T-cell (primary cell): ENCODE measurements at places on chromosomes 16 and 17.

DNA sequence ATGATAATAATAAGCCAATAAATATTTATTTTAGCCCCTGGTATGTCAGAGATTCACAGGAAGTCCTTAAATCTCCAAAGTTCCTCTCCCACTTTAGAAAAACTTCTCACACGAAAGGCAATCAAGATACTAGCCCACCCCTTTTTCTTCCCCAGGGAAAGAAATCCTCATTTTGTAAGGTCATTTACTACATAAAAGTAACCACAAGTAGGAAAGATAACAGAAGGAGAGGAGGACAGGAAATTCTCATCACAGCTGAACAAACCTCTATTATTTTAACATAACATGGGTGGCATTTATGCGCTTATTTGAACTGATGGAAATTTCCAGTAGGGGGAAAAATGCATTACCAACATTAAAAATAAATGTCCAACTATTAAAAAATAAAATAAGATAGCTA is 3.4 kb downstream of the FAM222B start:
- no peak for DNase-seq

GRCh38 chr17:68710035-68710780 is 109.0 kb upstream of the FAM20A start:
- DNase-seq = no peak

- no peak for DNase-seq
Measured at GRCh38 chr16:73161977-73162376, 114.0 kb upstream of the ZFHX3 start.

GRCh38 chr17:33888455-33888854 is 366.6 kb upstream of the CCL2 start:
- DNase-seq = no peak

GRCh38 chr17:64095144-64095882 is 34.6 kb downstream of the ERN1 start:
- no peak for DNase-seq

GRCh38 chr17:74757931-74758847 is 9.8 kb downstream of the NHERF1 start:
- DNase-seq = no peak

DNA sequence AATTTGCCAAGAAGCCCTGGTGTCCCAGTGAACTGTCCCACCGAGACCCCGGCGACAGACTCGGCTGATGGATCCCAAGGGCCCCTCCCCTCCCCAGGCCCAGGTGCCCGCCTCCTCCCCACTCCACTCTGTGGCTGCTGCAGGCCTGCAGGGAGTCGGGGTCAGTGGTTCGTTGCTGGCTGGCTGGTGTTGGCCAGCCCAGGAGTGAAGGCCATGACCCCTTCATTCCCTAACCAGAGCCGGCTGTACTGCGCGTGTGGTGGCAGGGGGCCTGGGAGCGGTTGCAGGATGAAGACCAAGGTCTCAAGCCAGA is 9.2 kb upstream of the TBX2 start:
- no peak for DNase-seq

DNA sequence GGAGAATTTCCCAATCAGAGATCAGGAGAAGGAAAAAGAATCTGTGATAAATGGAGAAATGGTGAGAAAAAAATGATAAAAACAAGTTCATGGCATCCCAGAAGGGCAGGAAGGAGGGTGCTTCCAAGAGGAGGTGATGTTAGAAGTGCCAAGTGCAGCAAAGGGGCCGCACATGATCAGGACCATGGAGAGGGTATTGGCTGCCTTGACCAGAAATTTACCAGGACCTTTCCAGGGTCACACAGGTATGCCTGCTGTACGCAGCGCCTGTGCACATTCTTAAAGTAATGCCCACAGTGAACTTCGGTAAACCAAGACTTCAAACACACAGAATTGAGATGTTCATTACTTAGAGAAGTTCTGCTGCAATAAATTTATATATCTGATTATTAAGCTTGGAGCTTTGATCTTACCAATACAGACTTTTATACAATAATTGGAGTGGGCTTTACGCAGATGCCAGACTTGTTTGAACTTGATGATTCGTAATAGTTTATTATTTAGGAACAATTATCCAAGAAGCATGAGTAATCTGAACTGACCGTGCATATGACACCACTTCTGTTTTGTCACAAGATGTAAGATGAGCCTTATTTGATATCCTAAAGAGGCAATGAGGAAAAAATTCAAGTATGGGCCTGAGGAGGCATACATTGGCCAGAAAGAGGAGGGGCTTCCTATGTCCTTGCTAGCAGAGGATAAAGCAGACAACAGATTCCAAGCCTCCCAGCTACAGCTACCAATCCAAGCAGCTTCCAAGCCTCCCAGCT is 2.2 kb upstream of the KRT33A start:
- no peak for DNase-seq

- DNase-seq = no peak
Measured at GRCh38 chr17:1087381-1088241, 90.7 kb downstream of the TIMM22 start.

DNA sequence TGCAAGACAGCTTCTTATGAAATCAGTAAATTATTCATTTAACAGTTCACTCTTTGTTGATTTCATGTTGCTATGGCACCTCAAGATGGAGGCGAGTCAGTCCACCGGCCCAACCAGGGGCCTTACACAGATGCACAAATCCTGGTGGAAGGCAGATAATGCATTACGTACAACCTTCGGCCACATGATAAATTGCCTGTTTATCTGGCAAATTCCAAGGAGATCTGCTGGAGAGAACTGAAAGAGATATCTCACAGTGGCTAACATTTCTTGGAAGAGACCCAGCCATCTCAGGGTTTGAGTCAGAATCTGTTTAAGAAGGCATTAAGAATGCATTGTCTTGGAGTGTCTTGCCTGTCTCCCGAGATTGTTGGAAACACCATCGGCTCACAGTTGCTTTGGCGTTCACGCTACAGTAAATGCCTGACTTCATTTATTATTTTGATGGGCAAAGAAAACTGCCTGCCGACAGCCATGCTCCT is 225.6 kb downstream of the MSI2 start:
- DNase-seq = no peak

- no peak for DNase-seq
Measured at GRCh38 chr17:64707050-64707591, 45.0 kb upstream of the SMURF2 start.

DNA sequence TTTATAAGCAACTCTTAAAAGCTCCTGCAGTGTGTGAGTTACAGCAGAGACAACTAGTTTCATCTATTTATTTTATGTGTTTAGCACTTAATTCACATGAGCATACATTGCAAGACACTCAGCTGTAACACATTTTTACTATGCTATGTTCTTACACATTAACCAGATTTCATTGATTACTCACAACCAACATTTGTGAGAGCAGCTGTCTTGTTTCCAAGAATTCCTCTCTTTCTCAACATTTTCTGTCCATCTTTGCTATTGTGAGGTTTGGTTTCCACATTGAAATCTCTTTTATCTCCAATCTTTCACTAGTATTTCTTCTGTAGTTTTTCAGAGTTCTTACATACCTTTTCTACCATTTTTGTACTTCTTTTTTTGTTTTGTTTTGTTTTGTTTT is 51.2 kb downstream of the COPRS start:
- no peak for DNase-seq

GRCh38 chr17:75181608-75182318 is 996 bp downstream of the SUMO2 start:
- DNase-seq = peak; percentile 20

- DNase-seq = no peak
Measured at GRCh38 chr17:48571826-48572417, 6.2 kb downstream of the HOXB4 start.

DNA sequence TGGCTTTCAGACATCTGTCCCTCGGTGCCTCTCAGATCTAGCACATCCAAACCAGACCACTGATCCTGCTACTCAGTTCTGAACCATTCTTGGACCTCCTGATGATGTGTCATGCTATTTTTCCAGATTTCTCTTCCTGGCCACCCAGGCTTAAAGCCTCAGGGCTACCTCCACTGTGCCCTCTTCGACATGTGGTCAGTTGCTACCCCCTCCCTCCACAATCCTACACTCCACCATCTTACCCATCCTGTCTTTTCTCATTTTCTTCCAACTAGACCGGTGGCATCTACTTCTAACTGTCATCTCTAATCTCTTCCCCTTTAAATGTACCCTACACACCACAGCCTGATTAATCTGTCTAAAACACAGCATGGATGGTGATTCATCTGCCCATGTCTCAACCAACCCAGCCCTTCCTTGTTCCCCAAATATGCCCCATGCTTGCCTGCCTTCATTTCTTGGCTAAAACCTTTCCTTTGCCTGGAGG is 478.6 kb downstream of the SLC39A11 start:
- DNase-seq = no peak

DNA sequence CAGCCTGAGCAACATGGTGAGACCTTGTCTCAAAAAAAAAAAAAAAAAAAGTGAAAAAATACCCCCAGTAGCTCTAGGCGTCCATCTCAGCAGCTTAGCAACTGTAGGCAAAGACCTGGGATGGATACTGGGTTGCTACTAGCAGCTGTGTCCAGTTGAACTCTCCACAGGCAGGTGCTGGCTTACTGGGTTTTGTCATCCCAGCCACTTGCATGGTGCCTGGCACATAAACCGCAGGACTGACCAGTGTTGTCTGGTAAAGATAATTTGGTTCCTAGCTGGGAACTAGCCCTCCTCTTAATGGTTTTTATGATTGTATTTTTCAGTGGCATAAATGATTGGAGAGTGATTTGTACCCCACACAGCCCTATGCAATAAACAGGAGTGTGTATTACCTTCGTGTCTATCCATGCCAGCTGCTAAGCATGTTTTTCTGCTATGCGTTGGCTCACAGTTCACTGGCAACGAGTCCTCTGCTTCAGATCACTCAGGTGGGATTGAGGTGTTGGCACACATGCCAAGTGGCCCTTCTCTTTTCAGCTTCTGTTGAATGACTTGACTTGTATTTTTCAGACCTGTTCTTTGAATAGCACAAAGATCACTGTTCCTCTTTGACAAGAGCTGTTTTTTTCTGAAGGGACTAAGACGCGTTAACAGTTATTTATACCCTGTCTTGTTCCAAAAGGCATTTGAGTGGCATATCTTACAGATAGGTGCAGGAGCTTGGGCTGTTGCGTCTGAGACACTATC is 352.9 kb downstream of the SNX29 start:
- DNase-seq = no peak

DNA sequence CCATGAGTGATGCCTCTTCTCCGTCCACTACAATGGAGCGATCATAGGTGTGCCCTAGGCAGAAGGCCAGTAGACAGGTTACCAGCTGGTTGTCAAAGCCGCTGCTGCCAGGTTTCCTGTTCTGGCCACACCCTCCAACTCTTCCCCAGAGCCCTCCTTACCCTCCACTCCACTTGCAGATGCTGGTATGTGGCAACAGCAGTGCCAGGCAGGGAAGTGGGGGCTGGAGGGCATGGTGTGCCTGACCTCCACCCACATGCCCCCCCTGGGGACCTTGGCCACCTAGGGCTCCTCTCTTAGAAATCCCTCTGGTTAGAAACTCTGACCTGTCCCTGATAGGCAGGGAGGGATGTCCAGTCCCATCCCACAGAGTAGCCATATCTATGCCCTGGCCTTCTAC is 1.5 kb downstream of the RRAD start:
- no peak for DNase-seq

DNA sequence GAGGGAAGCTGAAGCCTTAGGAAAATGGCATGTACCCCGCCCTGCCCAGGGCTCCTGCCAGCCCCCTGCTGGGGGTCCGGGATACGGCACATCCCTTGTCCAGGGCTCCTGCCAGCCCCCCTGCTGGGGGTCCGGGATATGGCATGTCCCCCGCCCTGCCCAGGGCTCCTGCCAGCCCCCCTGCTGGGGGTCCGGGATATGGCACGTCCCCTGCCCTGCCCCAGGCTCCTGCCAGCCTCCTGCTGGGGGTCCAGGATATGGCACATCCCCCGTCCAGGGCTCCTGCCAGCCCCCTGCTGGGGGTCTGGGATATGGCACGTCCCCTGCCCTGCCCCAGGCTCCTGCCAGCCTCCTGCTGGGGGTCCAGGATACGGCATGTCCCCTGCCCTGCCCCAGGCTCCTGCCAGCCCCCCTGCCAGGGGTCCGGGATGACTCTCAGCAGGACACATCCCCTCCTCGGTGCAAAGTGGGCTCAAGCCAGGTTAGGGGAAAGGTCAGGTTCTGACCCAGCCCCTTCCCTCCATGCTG is 43.2 kb downstream of the RPH3AL start:
- no peak for DNase-seq

DNA sequence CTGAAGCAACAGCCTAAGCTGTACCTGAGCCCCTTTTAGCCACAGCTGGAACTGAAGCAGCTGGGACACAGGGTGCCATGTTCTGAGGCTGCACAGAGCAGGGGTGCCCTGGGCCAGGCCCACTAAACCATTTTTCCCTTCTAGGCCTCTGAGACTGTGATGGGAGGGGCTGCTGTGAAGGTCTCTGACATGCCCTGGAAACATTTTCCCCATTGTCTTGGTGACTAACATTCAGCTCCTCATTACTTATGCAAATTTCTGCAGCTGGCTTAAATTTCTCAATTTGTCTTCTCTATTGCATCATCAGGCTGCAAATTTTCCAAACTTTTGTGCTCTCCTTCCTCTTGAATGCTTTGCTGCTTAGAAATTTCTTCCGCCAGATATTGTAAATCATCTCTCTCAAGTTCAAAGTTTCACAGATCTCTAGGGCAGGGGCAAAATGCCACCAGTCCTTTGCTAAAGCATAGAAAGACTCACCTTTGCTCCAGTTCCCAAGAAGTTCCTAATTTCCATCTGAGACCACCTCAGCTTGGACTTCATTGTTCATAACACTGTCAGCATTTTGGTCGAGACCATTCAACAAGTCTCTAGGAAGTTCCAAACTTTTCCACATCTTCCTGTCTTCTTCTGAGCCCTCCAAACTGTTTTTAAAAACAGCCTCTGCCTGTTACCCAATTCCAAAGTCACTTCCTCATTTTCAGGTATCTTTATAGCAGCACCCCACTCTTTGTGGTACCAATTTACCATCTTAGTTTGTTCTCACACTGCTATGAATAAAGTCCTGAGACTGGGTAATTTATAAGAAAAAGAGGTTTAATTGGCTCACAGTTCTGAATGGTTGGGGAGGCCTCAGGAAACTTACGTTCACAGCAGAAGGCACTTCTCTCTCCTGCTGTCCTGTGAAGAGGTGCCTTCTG is 49.8 kb downstream of the TMEM100 start:
- no peak for DNase-seq

DNA sequence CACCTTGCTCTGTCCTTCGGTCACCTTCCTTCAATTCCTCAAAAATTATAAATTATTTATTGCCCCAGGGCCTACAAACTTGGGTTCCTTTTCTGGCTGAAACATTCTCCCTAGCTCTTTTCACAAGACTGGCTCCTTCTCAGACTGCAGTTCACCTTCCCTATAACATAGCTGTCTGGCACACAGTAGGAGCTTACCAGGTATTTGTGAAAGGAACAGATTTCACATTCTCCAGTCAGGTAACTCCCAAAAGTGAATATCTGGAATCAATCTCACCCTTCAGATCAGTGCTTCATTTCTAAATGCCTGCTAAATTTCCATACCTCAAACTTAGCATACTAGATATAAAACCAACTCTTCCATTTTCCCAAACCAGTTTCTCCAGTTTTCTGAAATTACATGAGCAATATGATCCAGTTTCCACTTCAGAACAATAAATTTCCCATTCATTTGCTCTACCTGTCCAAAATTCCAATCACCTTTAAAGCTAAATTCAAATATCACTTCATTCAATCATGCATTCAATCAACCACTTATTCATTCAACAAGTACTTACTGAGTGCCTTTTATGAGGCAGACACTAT is 6.1 kb downstream of the RFFL start:
- DNase-seq = no peak

- DNase-seq = no peak
Measured at GRCh38 chr16:30087181-30087898, 4.4 kb downstream of the TBX6 start.

- DNase-seq = no peak
Measured at GRCh38 chr16:11312718-11313492, 31.8 kb upstream of the PRM1 start.

GRCh38 chr17:68782789-68783188 is 172.4 kb downstream of the ABCA8 start:
- no peak for DNase-seq
